ENCODE measurements at places on chromosomes 3 and 15.

DNA sequence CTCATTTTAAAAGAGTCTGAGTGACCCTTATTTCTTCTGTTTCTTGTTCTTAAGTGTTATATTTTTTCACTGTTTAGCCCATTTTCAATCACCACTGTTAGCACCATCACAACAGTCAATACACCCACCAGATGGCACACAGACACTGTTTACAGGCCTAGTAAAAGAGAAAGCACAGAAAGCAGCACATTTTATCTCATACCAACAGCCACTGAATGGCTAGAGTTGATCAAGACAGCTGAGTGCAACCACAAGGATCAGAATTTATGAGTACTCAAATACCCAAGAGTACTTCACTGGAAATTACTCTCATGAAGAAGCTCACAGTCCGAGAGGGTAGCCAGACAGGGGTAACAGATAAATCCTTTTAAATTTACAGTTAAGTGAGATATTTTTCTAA lies 127.0 kb downstream of the TFDP2 start:
- peak; percentile 29 for DNase-seq

DNA sequence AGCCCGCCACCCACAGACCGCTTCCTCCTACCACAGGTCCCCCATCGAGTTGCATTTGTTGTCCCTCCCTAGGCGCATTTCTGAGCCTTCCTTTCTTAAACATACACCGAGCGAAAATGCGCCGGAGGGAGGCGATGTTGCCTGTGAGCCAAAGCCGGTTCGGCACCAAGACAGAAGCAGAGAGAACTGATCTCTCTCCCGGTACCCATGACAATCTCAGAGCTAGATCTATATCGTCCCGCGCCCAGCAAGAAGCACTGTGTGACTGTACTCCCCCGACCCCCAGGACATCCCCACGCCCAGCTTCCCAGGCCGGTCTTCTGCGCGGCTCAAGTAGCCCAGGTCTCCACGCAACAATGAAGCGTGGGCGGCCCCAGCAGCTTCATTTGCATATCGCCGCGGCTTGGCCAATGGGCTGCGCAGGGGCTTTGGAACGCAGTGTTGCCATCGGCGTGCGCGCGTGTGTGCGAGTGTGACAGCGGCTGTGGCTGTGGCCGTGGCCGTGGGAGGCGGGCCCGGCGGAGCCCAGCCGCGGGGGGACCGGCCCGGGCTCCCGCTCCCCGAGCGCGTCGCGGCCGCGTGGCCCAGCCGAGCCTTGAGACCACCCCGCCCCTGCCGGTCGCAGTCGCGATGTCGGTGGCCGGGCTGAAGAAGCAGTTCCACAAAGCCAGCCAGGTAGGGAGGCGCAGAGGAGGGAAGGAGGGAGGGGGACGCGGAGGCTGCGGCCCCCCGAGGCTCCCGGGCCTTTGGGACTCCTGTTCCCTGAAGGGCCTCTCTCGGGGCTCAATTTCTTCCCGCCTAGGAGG lies at the start of gene SH3GL3:
Gene SH3GL3 (plus strand): TSS at position 438 of the 806 bp plus-strand sequence. CDS start 193 bp downstream, at position 631.
- DNase-seq, result peak; percentile 93

DNA sequence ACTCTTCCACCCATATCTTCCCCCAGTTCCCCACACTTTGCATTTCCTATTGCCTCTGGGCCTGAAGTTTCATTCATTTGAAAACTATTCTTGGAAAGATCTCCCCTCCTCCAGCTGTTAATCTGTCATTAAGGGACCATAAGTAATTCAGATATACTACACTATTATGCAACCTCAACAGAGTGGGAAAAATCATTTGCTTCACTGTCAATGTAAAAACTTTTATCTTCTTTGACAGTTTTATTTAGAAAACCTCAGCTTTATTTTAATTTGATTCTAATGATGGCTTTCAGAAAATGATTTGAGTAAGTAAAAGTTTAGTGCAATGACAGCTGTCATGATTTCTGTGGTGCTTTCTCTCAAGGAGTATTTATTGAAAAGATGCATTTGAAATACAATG lies 435.3 kb upstream of the KCNMB2 start:
- DNase-seq, result no peak

DNA sequence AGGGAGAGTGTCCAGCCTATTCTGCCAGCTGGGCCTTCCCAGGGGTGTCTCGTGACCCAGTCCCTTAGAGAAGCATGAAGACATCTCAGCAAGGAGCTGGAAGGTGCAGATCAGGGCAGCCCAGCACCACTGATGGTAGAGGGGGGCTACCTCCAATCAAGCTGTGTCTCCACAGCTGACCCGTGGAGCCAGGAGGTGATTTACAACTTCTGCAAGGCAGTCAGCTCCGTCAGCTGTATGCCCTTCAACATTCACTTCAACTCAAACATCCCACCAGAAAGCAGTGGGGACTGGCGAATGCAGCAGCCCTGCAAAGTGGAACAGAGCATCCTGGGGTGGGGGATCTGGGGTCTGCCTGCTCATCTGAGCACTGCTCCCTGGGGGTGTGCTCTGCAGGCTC lies 32.6 kb upstream of the FRG2C start:
- no peak for DNase-seq

- DNase-seq, result no peak
These were observed 48.3 kb upstream of the PRR23E start for GRCh38 chr3:127144631-127145030.

- DNase-seq, result peak; percentile 56
These were observed 88.0 kb downstream of the EDEM1 start for GRCh38 chr3:5275529-5275928.

GRCh38 chr3:148742118-148742517 lies 44.4 kb downstream of the AGTR1 start:
- no peak for DNase-seq

- no peak for DNase-seq
These were observed 130.9 kb upstream of the CTDSPL start for GRCh38 chr3:37730825-37731224.

DNA sequence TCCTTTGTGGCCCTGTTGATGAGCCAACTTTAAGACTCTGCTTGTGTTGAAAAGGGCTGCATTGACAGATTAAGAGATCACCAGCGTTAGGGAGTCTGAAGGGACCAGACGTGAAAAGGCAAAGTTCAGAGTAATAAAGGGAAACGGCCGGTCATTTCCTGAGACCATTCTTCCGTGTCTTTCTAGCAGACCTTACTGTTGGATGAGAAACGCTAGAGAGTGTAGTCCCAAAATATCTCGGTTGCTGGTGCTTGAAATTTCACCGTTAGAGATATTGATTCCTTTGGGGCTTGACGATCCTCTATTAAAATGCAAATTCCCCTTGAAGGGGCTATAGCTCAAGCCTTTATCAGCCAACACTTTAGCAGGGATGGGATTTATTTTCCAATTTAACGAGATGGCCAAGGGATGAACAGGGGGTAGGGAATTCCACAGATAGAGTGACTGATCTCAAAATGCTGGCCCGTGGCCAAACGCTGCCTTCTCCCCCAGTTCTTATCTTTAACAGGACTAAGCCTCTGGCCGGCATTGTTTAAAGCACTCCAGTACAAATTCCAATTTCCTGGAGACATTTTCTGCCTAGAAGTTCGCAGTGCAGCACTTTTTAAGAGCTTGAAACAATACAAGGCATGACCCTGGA lies 250.4 kb downstream of the TJP1 start:
- peak; percentile 3 for DNase-seq

Measured in GM23248 (cell line).